SHP77 (cell line): ENCODE measurements at places on chromosomes 1 and 21.

GRCh38 chr21:21246007-21246406 lies 247.8 kb downstream of the NCAM2 start:
- DNase-seq = no peak

- DNase-seq = peak; percentile 67
Measured at GRCh38 chr1:53967409-53968124, 21.4 kb downstream of the LRRC42 start.

DNA sequence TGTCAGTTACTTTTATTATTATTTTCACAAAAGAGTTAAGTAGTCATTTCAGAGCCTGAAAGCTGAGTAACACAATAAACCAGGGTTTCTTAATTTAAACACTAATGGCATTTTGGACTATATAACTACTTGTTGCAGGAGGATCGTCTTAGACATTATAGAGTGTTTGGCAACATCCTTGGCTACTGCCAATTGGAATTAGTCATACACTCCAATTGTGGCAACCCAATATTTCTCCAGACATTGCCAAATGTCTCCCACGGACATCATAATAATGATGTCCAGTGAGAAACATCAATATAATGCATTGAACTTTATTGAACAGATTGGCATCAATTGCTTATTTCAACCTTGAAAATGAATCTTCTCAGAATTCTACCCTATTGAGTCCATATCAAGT lies 441.9 kb upstream of the ADGRL4 start:
- no peak for DNase-seq

DNA sequence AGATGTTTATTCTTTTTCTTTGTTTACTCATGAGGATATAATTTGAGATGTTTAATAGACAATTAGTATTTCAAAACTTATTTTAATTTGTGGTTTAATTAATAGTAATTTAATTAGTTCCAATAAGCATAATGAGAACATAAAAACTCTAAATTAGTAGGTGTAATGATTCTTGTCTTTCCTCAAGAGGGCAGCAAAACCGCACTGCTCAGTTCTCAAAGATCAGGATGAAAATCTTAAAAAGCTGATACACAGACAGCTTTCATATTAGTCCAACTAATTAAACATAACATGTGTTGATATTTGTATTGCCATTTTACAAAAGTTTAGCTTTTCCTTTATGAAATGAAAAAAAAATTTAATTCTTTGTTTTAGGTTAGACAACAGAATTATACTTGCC lies 106.7 kb upstream of the C21orf91 start:
- no peak for DNase-seq

GRCh38 chr1:168373869-168374268 lies 93.2 kb downstream of the TBX19 start:
- no peak for DNase-seq

DNA sequence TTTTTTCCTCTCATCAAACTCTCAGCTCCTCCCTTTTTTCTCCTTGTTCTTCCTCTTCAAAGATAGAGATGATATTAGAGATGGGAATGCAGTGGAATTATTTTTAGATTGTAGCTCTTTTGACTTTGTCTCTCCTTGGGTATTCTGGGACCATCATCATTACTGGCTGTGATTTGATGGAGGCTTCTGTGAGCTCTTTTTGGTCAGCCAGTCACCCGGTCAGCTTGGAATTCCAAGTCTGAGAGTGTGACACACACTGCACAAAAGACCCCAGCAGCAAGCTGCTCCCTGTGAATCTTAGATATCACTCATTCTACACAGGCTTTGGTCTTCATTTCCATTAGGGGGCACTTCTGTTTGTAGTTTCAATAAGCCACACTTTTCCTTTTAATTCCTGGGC lies 51.6 kb upstream of the NEK7 start:
- no peak for DNase-seq

- no peak for DNase-seq
Measured at GRCh38 chr1:215160351-215160750, 77.8 kb downstream of the KCNK2 start.

GRCh38 chr1:178284058-178284457 lies 190.2 kb downstream of the RASAL2 start:
- no peak for DNase-seq

GRCh38 chr1:3660704-3661103 lies 8.4 kb downstream of the TP73 start:
- no peak for DNase-seq

- DNase-seq = no peak
Measured at GRCh38 chr1:62346886-62347285, 27.7 kb upstream of the KANK4 start.

- DNase-seq = peak; percentile 60
Measured at GRCh38 chr1:51976846-51977602, 13.5 kb downstream of the RAB3B start.

- DNase-seq = no peak
Measured at GRCh38 chr1:198495631-198496030, 44.8 kb downstream of the ATP6V1G3 start.

DNA sequence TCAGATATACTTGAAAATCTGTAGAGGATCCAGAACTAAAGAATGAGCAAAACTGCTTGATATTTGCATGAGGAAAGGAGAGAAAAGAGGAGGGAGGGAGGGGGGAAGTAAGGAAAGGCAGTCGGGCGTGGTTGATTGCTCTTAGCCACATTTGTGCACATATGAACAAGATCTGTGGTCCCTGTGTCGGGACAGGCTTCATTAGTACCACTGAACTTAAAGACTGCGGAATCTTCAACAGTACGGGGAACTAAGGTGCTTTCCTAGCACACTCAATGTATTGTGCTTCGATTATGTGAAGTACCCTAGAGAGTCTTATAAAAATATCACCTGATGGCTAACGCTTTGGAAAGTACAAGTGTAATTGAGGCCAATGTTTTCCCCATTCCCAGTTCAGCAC lies 59.9 kb downstream of the ZBTB18 start:
- no peak for DNase-seq

GRCh38 chr1:36523850-36524249 lies 41.1 kb upstream of the CSF3R start:
- DNase-seq = no peak

- DNase-seq = no peak
Measured at GRCh38 chr21:21730512-21730911, 732.3 kb downstream of the NCAM2 start.

DNA sequence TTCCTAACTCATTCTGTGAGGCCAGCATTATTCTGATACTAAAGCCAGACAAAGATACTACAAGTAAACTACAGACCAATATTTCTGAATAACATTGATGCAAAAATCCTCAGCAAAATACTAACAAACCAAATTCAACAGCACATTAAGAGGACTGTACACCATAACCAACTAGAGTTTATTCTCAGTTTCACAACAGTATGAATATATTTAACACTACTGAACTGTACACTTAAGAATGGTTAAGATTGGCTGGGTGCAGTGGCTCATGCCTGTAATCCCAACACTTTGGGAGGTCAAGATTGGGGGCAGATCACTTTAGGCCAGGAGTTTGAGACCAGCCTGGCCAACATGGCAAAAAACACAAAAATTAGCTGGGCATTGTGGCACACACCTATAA lies 77.0 kb downstream of the LBR start:
- DNase-seq = no peak

GRCh38 chr1:165289556-165289955 lies 67.0 kb downstream of the LMX1A start:
- DNase-seq = no peak

- DNase-seq = no peak
Measured at GRCh38 chr1:198102454-198102827, 54.4 kb upstream of the NEK7 start.

DNA sequence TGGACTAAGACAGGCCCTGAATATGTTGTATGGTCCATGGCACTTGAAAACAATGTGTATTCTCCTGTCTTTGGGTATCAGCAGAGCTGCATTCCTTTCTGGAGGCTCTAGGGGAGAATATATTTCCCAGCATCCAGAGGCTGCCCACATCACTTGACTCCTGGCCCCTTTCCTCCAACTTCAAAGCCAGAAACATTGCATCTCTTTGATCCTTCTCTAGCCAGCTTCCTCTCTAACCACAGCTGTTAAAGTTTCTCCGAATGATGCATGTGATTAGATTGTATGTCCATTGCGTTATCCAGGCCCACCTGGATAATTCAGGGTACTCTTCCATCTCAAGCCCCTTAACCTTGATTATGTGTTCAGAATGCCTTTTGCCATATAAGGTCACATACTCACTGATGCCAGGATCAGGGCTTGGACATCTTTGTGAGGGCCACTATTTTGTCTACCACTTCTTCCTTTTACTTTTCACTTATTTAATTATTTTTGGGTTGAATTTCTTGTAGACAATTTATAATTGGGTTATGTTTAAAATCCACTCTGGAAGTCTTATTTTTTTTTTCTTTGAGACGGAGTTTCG lies 5.3 kb downstream of the CHD1L start:
- DNase-seq = no peak

DNA sequence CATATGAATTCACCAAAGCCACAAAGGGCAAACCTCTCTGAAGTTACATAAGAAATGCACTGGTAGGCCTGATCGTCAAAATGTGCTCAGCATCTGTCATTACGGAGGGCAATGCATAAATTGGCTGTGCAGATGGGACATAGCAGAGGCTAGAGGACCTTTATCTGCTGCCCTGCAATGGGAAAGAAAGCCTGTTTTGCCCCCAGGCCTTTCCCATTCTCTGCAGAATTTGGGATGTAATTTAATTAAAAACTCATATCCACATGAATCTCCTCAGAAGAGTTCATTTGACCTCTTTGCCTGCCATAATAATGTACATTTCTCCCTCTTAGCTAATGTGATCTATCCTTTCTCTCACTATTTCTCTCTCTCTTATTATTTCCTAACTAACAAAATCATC lies 158.1 kb downstream of the ZP4 start:
- DNase-seq = no peak
